ENCODE measurements at places on chromosomes 5 and 9.

- peak; percentile 7 for DNase-seq
These were observed 76.2 kb upstream of the PTPN3 start for GRCh38 chr9:109574061-109574882.

- no peak for DNase-seq
These were observed 108.0 kb upstream of the PPP1R26 start for GRCh38 chr9:135371535-135371934.

GRCh38 chr9:34991607-34992375, 2.2 kb downstream of the DNAJB5 start:
- DNase-seq, result no peak

DNA sequence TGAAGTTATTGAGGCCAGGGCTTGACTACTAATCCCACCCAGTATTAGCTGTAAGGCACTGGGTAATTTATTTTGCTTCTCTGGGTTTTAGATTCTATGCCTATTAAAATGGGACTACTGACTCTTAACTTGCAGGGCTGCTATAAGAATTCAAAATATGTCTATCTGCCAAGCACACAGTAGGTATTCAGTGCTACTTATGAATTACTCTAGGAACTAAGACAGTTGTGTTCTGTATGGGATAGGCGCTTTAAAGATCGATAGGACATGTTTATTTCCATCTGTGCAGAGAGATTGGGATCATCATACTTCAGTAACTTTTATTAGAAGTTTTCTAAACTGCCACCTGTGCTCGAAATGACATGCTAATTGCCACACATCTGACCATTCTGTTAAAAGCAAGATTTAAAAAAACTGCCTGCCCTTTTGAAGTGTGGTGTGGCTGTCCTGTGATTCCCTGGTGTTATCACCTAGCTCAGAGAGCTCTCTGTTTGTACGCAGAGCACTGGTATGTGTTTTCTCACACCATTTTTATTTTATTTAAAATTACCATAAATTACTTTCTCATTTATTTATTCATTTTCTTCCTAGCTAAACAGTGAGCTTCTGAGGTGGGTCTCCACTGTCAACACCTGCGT, 58.7 kb downstream of the FYB1 start:
- no peak for DNase-seq

GRCh38 chr9:136711751-136712689, at the start of gene DIPK1B:
Gene DIPK1B (plus strand): TSS chr9:136712572. CDS start chr9:136712666, 94 bp downstream.
- no peak for DNase-seq

DNA sequence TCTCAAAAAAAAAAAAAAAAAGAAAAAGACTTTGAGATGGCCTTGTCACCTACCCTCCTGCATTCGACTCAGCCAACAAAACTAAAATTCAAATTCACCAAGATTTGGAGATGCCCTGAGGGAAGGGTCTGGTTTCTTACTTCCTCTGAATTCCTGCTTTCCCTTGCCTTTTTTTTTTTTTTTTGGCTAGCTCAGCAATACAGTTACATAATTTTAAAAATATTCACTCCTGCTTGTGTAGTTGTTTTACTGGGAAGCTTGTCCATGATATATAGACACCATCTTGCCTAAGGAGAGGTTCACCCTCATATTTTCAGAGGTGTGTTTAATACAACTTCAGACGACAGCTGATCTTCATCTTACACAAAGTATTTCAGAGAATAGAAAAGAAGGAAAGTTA, 21.3 kb upstream of the SERINC5 start:
- no peak for DNase-seq

GRCh38 chr5:133251296-133252132, 199.7 kb downstream of the HSPA4 start:
- no peak for DNase-seq

GRCh38 chr9:87069690-87070089, 122.4 kb upstream of the GAS1 start:
- no peak for DNase-seq

DNA sequence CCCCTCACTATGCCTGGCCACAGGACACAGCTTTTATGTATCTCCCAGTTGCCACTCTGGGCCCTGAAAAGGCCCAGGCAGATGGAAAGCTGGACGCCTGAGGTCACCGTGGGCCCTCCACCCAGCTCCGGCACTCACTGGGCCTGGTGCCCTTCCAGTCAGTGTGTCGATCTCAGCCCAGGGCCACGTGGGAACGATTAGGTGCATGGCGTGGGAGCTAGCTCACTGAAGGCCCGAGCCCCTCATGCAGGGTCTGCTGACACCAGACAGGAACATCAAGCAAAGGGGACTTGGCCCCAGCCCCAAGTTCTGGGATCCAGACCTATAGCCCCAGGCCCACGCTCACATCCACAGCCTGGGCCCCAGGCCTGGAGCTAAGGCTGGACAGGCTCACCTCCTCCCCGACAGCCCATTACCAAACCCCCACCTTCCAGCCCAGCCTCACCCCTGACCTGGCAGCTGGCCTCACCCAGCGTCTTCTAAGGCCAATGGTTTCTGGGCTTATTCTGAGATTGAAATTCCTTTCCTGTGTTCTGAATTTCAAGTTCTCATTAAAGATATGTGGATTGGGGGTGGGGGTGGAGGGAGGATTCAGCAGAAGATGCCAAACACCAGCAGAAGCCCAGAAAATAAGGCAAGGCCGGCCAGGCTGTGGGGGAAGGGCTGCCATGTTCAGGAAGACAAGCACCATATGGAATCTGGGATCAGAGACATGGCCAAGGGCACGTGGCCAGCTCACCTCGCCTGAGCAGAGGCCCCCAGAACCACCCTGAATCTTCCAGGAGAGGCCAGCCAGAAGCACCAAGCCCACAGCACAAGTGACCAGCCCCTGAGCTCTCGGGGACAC, 74.5 kb downstream of the ADAMTS2 start:
- DNase-seq, result no peak

DNA sequence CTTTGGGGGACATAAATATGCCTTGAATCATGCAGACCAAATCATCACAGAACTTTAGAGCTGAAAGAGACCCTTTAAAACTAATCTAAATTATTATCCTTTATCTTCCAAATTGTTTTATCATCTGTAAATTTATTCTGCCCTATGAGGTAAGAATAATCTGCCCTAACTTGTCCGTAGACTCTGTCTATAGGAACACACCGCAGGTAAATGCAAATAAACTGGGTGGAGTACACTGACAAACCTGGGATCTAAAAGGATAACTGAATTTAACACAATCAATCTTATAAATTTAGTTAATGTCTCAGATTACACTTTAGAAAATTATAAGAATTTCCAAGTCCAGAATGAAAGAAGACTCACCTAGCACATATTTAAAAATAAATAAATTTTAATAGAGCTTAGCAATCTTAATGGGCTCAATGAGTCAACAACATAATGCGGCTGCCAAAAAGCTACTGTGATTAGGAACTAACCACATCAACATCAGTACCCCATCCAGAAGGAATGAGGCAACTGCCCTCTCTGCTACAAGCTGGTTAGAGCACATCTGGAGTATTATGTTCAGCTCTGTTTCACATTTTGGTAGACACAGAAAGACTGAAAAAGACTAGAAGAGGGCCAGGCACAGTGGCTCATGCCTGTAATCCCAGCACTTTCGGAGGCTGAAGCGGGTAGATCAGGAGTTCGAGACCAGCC, 5.6 kb downstream of the MEGF9 start:
- DNase-seq, result no peak

DNA sequence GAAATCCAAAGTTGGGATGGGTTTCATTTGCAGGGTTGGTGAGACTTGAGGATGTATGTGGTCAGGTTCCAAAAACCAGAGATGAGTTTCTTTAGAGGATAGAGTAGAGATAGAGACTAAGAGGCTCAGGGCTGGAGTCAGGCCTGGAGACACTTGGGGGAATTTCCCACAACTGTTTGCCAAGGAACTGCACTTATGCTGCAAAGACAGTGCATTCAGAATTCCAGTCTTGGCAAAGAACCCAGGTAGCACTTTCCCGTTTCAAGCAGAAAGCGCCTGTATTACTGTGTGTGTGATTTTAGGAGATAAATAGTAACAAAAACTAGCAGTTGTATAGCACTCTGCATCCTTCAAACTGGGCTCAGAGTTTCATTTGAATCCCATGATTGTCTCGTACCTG, 55.4 kb downstream of the SNCAIP start:
- DNase-seq, result no peak

- peak; percentile 70 for DNase-seq
These were observed 20.3 kb downstream of the CCDC187 start for GRCh38 chr9:136283291-136284235.

- DNase-seq, result no peak
These were observed 537.7 kb upstream of the NMUR2 start for GRCh38 chr5:152942633-152943336.

- no peak for DNase-seq
These were observed 77.0 kb upstream of the ZSWIM6 start for GRCh38 chr5:61254969-61255555.

- no peak for DNase-seq
These were observed 73.8 kb upstream of the IL17B start for GRCh38 chr5:149452665-149453617.
